CD4-positive, alpha-beta memory T cell (primary cell): ENCODE measurements at places on chromosomes 11 and 22. TPM values are rescaled to one million over a fixed set of nuclear protein-coding genes. Genes with fewer than 3 reads are reported as not detected.

BIK gene
- polyA plus RNA-seq, result 8.5 TPM

GRCh38 chr22:37091994-37092393 lies 17.5 kb downstream of the TMPRSS6 start:
- no peak for DNase-seq

DNA sequence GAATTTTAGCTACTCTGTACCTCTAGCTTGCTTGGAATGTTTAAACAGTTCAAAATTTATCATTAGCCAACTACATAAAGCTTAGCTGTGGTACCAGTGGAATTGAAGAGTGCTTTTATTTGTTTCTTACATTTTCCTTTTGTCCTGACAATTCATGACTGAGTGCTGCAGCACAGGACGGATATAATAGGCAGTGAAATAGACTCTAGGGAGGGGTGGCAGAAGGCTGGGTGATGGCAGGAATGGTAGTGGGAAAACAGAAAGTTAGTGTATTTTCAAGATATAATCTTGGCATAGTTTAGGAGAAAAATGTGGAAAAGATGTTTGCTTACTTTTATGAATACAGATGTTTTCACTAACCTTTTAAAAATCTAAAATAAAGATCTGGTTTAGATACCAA lies 31.1 kb upstream of the ARHGAP32 start:
- no peak for DNase-seq

DNA sequence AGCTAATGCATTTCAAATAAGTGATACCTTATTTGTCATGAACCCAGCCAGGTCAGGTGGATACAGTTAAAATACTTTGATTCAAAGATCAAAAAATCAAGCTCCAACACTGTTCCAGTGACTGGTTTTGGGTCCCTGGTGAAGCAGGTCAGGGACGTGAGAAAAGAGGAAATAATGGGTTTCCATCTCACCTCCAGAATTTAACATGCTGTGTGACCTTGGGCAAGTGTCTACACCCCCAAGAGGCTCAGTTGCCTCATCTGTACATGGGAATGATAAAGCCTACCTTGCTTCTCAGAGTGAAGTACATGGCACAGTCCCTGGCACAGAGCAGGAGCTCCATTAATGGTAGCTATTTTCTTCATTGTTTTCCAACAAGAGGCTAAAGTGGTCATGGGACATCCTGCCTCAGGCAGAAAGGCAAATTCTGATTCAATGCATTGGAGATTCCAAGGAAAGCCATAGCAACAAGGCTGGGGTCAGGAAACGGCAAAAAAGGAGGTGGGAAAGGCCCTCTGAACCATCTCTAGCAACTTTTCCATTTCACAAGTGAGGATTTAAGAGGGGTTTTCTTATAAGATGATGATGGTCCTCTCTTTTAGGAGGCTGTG lies 108.5 kb downstream of the CSNK2A3 start:
- no peak for DNase-seq

DGAT2 gene
- 0.38 TPM for polyA plus RNA-seq

DNA sequence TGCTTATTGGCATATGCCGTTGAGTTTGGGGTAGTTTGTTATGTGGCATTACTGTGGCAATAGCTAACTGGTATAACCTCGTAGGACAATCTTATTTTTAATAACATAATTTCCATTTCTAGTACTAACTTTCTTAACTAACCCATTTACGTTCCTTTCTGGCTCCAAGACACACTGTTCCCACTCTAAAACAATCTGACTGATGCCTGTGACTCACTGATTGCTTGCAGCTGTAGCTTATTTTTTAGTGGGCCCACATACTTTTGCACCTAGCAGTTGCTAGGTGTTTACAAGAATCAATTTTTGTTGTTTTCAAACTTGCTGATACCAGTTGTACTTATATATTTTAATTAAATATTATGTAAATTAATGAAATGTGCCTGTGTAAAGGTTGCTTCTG lies 52.2 kb downstream of the FAT3 start:
- DNase-seq, result no peak

GRCh38 chr11:76246271-76246933 lies 40.1 kb upstream of the WNT11 start:
- DNase-seq, result no peak

DNA sequence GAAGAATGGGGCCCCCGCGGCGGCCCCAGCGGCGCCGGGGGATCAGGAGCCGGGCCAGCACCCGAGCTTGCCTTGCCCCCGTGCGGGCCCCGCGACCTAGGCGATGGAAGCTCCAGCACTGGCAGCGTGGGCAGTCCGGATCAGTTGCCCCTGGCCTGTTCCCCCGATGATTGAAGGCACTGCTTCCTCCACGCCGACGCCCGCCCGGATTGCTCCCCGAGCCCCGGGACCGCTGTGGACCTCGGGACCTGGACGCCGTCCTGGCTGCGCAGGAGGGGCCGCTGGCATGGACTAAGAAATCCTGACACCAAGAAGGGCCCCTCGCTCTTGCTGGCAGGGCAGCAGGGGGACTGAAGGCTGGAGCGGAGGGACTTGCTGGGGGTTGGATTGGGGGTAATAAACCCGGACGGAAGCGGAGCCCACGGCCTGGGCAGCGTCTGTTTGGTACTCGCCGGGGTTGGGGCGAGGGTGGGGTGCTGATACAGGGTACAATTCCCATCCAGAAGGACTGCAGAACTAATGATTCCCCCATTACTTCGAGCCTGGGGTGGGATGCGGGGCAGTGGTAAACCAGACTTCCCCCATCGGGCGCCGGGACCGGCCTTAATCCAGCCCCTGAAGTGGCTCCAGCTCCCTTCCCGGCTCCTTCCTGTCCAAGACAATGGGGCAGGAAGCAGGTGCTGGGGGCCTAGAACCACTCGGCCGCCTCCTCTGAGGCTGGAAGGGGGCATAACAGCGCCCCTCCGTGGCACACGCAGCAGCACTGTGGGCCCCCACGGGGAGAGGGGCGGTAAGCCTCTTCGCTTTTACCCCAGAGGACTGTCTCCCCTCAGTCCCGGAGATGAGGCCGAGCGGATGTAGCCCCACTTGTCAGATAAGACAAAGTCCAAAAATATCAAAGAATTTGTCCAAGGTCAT lies 1.0 kb downstream of the CCDC85B start:
- no peak for DNase-seq

ISX gene
- polyA plus RNA-seq, result not detected

DNA sequence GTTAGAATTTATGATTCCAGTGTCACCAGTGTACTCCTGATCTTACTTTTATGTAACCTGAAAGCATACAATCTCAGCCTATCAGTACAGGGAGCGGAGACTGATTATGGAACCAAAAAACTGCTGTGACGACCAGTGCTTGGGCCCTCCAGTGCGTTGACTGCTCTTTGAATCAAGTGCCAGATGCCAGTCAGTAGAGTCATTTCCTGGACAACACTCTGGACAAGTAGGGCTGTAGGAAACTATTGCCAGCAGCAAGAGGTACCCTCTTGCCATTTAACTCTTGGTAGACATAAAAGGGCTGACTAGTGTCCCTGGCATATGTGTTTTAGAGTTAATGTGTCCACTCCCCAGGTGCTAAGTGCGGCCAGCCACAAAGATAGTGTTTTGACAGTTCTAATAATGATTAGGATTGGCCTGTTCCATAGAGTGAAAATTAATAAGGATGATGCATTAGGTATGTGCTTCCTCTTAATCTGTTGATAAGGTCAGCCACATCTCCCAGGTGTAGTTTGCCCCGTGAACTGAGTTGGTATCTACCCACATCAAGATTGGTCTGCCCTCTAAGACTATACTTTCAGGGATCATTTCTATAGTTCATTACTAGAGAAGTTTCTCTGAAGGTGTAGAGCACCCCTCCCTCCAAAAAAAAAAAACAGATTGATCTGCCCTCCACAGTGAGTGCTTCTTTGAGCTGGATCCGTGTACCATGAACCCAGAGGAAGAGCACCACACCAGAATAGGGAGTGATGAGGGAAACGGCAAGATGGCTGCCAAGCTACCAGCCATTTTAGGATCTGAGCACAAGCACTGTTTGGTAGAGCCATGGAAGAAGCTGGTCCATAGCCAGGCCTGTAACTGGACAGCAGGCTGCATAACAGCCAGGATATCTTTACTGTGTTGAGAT lies 20.7 kb upstream of the AIFM3 start:
- DNase-seq, result no peak

MS4A3 gene
- not detected for polyA plus RNA-seq

GRAMD1B gene
- polyA plus RNA-seq, result 5.3 TPM

SLC5A12 gene
- not detected for polyA plus RNA-seq
